ENCODE measurements at places on chromosomes 1 and 21.

DNA sequence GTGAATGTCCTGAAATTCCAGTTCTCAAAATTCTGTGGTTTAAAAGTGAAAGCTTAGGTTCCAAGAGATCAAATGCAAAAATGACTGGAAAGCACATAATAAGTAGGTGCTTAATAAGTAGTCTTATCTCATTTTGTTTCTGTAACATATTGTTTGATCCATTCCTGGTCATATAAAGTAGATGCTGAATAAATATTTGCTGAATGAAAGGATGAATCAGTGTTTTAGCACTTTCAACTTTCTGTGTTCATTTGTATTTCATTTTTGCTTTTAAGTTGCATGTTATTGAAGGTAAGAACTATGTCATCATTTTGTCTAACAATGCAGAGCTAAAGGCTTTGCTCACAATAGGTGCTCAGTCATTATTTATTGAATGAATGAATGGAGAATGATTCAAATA, 6.3 kb downstream of the MAST2 start:
- no peak for DNase-seq

GRCh38 chr21:37368541-37369279, 2.1 kb downstream of the DYRK1A start:
- no peak for DNase-seq

DNA sequence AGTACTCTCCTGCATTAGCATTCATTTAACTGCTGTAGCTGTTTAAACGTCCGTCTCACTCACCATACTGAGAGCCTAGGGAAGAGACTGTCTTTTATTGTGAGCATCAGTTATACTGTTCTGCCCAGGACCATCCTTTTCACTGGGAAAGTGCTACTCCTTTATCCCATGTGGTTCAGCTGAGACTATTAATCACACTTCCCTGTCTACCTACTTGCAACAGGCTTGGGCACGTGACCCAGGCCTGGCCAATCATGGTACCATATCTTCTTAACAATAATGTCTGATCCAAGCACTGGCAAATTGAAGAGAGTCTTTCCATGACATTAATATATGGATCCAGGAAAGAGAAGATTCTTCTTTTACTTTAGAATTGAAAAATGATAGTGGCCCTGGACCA, 108.1 kb downstream of the TM2D1 start:
- DNase-seq = no peak

DNA sequence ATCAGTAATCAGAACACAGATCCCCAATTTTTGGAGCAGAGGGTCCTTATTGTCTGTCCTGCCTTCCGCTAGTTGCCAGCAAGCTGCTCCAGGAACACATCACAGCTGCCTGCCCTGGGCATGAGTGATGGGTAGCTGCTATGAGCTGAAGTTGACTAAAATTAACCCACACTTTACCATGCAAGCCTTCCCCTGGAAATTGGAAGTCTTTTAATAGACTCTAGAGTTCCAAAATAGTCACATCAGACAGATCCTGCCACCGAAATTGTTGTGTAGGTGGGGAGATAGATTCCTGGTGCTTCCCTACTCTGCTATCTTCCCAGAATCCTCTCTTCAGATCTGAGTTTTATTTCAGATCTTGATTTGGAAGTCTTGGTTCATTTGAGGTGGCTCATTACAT, 63.1 kb upstream of the GCLM start:
- no peak for DNase-seq
